ENCODE measurements at places on chromosomes 6 and 20. TPM values are rescaled to one million over a fixed set of nuclear protein-coding genes. Genes with fewer than 3 reads are reported as not detected.

DNA sequence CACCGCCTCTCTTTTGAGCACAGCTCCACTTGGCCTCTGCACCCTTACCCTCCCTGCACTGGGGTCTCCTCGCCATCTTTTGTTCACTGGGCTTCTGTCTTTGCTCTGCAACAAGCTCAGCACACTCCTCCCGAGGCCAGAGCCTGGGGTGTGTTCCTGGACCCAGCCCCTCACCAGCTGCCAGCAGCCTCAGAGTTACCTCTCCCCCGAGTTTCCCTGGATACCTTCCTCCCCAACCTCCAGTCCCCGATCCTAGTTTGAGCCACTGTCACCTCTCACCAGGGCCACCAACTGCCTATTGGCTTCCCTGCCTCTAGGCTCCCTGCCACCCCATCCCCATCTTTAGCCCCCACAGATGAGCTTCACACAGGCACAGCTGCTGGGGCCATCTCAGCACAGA, 12.3 kb downstream of the CYP21A2 start:
- DNase-seq: no peak

- DNase-seq: no peak
These were observed 35.8 kb upstream of the TPD52L1 start for GRCh38 chr6:125117818-125118217.

DNA sequence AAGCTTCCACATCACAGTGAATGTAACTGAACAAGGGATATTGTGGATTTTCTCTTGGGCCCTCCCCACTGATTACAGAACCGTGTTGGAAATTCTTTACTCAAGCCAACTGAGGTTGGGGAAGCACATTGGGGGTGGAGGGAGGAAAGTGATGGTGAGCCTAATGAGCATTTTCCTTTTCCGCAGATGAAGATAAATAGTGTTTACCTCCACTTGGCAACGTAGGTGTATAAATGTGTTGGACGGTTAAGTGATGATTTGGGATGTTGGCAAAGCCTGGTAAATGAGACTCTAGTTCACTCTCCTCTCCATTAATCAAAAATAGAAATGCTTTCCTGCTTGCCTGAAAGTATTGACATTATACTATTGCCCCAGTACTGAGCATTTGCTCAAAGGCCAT, 27.1 kb upstream of the NRN1 start:
- no peak for DNase-seq

DNA sequence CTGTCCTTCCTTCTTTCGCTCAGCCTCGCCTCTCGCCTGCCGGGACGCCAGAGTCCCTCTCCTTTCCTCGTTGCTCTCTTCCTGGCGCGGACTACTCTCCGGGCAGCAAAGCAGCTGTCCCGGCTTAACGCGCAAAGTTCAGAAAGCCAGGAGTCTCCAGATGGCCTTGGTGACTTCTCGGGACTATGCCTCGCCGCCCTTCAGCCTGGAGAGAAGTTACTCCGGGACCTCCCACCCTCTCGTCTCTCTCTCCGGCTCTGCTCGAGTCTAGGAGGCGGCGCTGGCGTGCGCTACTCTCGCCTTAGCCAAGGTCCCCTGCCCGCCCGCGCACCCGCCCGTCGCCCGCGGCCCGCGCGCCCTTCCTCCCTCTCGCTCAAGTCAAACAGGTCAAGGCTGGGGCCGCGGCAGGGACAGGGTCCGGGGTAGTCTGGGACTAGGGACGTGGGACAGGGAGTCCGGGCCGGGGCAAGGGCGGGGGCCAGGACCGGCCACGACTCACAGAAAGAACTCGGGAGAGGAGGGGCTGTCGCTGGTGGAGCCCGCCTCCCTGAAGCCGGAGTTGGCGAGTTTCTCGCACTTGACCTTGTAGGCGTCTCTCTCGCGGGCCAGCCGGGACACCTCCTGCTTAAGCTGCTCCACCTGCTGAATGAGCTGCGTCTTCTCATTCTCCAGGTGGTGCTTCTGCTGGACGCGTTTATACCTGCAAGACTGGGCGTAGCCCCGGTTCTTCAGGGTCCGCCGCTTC, 1.5 kb downstream of the MAFB start:
- no peak for DNase-seq

GPR63 gene
- 0.07 TPM for total RNA-seq

LRRN4 gene
- 0.44 TPM for total RNA-seq
